ENCODE measurements at places on chromosomes 13 and 19. TPM values are rescaled to one million over a fixed set of nuclear protein-coding genes. Genes with fewer than 3 reads are reported as not detected.

Gene ATP4B
- total RNA-seq, result not detected

Gene ZGLP1
- 0.22 TPM for total RNA-seq

Gene CD70
- not detected for total RNA-seq

Gene ERFL
- under 0.01 TPM for total RNA-seq

Gene ZNF813
- 3.1 TPM for total RNA-seq

Gene SERP2
- total RNA-seq, result 6.9 TPM

Gene HRC
- total RNA-seq, result not detected

Gene SLITRK6
- total RNA-seq, result 0.22 TPM

All from uterine smooth muscle cell (primary cell).